Psoas muscle (tissue), 8 donors: ENCODE measurements at places on chromosomes 6 and 20. TPM values are rescaled to one million over a fixed set of nuclear protein-coding genes. Genes with fewer than 3 reads are reported as not detected.

The SLC22A16 gene
- total RNA-seq: not detected

The SYCP2 gene
- total RNA-seq: 0.88 TPM

The HDDC2 gene
- 151 TPM for total RNA-seq

The HLA-DQA2 gene
- total RNA-seq: 0.99 TPM

The NELFCD gene
- 43.6 TPM for total RNA-seq

The NRSN2 gene
- 5.0 TPM for total RNA-seq

The RPS6KA2 gene
- total RNA-seq: 14.2 TPM

The CDC25B gene
- 9.1 TPM for total RNA-seq

The RNF39 gene
- not detected for total RNA-seq

The LGSN gene
- total RNA-seq: not detected

The AHCY gene
- total RNA-seq: 74.3 TPM
